ENCODE measurements at places on chromosomes 3 and 15. TPM values are rescaled to one million over a fixed set of nuclear protein-coding genes. Genes with fewer than 3 reads are reported as not detected.

DNA sequence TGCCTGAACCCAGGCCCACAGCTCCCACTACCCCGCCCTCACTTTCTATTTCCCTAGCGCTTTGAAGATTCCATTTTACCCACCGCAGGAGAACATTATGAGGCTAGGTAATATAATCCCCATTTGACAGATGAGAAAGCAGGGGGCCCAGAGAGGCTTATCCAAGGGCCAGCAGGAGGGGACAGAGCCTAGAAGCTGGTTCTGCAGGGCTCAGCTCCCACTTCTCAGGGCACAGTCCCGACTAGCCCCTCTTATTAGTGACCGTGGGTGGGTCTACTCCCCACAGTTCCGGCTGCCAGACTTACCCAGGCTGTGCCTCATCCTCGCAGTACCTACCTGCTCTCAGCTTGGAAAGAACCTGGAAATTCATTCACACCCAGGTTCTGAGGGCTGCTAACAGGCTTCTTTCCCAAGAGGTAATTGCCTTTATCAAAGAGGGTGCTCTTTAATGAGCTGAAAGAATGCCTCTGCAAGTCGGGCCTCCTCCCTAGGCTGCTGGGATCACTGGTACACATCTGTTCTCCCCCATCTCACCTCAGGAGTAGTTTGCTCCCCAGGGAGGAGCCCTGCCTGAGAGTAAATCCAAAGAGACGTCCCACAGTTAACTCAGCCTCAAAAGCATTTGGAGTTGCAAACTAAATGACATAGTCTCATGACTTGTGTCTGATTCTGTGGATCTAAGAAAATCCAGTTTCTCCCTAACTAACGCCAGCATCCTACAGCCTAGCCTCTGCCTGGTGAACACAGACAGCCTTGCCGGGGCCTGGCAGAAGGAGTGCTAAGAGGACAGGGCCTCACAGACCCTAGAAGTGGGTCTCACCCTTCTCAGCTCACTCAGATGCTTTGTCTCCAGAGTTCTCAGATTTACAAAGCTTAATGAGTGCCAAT is 125.0 kb downstream of the CHSY1 start:
- no peak for DNase-seq

ZIC4 gene
- total RNA-seq, result not detected

DNA sequence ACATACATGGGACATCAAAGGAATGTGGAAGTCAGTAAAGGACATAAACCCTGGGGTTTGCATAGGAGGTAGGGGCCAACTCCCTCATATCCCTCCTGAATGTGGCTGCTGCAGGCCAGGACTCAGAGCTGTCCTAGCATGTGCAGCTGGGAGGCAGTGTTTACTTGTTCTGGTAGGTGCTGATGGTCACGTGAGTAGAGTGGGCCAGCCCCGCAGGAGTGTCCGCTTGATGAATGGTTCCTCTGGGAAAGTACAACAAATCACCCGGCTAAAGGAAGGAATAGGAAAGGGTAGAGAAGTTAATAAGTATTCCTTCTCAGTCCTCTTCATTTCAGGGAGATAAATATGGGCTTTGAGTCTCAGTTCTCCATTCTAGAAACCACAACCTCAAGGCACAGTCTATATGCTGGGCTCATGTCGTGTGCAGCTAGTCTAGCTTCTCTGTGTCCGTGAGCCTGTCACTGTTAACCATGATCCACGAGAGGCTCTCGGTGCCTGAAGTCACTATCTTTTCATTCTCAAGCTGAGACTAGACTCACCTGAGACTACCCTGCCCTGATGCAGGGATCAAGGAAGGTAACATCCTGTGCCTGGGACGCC is 17.9 kb downstream of the RIOX2 start:
- no peak for DNase-seq

DNA sequence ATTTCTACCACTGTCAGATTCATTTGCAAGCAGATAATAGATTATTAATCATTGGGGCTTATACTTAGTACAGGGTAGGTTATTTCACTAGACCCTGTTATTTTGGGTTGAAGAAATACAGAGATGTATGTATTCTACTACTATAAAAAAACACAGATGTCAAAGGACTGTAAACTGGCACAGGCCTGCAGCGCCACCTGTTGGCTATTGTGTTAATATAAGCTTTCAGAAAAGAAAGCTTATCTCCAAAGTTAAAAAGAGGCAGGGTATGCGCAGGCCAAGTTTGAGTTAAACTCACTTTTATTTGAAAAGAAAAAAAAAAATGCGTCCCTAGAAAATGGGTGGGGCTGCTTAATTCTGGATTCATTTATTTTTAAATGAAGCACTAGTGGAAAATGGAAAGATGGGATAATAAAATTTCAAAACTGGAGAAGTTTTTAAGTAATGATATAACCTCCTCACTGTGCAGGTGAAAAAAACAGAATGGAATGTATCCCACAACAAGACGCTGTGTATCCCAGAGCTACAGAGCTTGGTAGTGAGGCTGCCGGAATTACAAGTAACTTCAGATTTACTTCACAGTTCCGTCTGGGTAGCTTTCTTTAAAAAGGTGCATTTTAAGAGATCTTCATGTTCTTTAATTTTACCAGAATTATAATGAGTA is 407.2 kb upstream of the TGFBR2 start:
- DNase-seq, result peak; percentile 77

PRR20G gene
- total RNA-seq, result not detected

PCOLCE2 gene
- total RNA-seq, result 41.0 TPM

NGRN gene
- total RNA-seq, result 73.4 TPM

DNA sequence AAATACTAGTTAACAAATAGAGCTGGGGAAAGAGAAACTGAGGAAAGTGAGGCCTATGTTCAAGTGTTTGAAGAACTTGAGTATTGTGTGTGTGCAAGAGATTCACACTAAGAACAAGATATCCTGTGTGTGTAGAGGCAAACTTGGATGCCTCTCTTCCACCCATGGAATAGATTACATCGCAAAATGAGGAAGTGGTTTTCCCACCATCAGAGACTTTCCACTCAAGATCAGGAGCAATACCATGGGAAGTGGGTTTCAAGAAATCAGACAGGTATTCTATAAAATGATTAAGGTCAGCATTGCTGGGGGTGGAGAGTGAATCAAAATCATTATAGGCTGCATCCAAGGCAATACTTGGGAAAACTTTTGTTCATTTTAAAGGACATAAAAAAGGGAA is 308.0 kb downstream of the FGF12 start:
- no peak for DNase-seq

DNA sequence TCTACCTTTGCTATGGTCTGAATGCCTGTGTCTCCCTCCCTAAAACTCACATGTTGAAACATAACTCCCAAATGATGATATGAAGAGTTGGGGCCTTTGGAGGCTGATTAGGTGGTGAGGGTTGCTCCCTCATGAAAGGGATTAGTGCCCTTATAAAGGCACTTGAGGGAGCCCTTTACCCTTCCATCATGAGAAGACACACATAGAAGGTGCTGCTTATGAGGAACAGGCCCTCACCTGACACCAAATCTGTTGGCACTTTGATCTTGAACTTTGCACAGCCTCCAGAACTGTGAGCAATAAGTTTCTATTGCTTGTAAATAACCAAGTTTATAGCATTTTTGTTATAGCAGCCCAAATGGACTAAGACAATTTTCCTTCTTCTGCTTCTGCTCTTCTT is 76.2 kb upstream of the ADAMTS9 start:
- no peak for DNase-seq

DNA sequence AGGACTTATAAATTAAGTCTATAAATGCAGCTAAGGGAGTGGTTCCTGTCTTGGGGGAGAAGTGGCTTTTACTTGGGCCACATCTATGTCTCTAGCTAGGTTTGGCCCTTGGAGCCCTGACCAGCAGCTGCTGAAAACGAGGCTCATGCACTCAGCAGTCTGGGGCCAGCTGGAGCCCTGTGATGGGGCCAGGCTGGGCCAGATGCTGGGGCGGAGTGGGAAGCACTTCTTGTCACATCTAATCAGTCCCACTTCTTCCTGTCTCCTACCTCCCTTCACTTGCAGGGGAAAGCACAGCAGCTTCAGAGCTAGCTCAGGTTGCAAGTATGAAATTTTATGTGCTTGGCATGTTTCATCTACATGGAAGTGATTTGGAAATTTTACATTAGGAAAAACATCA is 209.9 kb upstream of the ROPN1 start:
- peak; percentile 46 for DNase-seq

DUOX1 gene
- total RNA-seq, result 317 TPM

RBPMS2 gene
- 4.0 TPM for total RNA-seq

CLRN1 gene
- total RNA-seq, result not detected

ZNF860 gene
- 1.6 TPM for total RNA-seq

- DNase-seq, result no peak
Measured at GRCh38 chr3:37237252-37237651, 62.9 kb upstream of the LRRFIP2 start.

GRCh38 chr3:133944641-133945380 is 49.1 kb upstream of the RAB6B start:
- DNase-seq, result no peak

GRCh38 chr3:78858174-78858573 is 909.6 kb downstream of the ROBO1 start:
- DNase-seq, result no peak

- no peak for DNase-seq
Measured at GRCh38 chr3:108407886-108408285, 102.5 kb downstream of the MYH15 start.

RHCG gene
- total RNA-seq, result not detected

DNA sequence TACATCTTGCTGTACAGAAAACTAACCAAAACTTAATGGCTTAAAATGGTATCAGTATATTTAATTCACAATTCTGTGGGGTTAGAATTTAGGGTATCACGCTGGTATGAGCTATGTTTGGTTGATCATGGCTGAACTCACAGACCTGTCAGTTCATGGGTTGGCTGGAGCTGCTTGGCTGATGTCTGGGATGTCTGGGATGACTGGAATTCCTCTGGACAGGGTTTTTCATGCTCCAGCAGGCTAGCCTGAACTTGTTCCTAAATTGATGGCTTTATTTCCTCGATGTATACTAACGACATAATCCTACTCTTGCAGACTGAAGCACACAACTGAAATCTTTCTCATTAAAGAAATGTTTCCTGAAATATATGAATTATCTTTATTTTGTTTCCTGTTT is 338.9 kb upstream of the GBE1 start:
- no peak for DNase-seq

DNA sequence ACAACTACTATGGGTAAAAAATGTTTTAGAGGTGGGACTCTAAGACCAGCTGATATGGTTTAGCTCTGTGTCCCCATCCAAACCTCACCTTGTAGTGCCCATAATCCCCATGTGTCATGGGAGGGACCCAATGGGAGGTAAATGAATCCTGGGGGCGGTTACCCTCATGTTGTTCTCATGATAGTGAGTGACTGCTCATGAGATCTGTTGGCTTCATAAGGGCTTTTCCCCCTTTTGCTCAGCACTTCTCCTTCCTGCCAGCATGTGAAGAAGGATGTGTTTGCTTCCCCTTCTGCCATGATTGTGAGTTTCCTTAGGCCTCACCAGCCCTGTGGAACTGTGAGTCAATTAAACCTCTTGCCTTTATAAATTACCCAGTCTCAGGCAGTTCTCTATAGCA is 45.7 kb downstream of the FAM98B start:
- no peak for DNase-seq

GRCh38 chr15:28904541-28905315 is 19.0 kb downstream of the APBA2 start:
- no peak for DNase-seq

GRCh38 chr3:71517271-71517791 is 66.2 kb downstream of the FOXP1 start:
- no peak for DNase-seq

ST3GAL6 gene
- total RNA-seq, result 42.4 TPM

DNA sequence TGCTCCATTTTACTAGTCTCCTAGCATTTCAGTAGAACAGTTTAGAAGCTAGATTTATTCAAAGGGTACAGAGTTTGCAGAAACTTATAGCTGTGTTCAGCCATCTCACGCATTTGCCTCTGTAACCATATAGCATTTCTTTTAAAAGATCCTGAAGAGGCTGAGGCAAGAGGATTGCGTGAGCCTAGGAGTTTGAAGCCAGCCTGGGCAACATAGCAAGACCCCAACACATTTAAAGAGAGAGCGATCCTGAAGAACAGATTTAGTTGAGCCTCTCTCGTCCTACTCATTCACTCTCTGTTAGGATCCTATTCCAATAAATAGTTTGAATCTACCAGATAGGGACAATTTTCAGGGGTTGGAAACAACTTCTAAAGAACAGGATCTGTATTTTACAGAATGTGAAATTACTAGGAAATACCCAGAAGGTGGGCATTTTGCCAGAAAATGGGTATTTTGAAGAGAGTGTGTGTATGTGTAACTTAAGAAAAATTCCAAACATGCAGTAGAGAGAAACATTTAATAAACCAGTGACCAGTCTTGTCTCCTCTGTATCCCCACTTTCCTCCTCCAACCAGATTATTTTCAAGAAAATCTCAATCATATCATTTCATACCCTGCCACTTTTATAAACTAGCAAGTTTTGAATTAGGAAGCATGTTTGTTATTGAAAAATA is 4.5 kb downstream of the EIF3J start:
- no peak for DNase-seq
